ENCODE measurements at places on chromosomes 13 and 19.

DNA sequence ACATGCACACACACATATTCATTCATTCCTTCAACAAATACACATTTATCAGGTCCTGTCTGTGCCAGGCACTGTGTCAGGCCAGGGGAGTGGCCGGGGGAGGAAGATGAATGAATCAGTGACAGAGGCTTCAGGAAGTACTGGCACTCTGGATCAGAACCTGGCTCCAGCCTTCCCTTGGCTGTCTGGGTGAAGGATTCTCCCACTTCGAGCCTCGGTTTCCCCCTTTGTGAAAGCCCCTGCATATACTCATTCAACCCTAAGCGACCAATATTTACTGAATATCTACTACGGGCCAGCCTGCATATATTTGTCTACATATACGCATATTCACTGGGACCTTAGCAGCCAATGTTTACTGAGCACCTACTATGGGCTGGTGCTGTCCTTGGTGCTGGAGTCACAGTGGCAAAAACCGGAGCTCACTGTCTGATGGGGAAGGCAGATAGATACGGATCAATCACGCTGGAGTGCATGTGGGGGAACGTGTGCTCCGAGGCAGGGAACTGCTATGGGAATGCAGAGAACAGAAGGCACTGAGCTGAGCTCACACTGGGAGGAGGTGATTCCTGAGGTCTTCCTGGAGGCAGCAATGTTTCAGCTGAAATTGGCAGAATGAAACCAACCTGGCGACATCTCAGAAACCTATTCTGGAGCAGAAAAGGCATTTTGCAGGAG lies 636 bp upstream of the ZNF579 start:
- peak; percentile 21 for DNase-seq

DNA sequence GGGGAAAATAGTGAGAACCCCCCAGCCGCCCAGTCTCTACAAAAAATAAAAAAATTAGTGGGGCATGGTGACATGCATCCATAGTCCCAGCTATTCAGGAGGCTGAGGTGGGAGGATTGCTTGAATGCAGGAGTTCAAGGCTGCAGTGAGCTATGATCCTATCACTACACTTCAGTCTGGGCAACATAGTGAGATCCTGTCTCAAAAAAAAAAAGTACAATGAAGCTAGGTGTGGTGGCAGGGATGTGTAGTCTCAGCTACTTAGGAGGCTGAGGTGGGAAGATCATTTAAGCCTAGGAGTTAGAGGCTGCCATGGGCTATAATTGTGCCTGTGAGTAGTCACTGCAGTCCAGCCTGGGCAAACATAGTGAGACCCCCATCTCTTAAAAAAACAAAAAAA lies 8.9 kb downstream of the PCCA start:
- DNase-seq: no peak

GRCh38 chr19:38371081-38371480 lies 3.3 kb upstream of the PSMD8 start:
- no peak for DNase-seq

GRCh38 chr19:2944403-2944774 lies 382 bp downstream of the ZNF77 start:
- no peak for DNase-seq

DNA sequence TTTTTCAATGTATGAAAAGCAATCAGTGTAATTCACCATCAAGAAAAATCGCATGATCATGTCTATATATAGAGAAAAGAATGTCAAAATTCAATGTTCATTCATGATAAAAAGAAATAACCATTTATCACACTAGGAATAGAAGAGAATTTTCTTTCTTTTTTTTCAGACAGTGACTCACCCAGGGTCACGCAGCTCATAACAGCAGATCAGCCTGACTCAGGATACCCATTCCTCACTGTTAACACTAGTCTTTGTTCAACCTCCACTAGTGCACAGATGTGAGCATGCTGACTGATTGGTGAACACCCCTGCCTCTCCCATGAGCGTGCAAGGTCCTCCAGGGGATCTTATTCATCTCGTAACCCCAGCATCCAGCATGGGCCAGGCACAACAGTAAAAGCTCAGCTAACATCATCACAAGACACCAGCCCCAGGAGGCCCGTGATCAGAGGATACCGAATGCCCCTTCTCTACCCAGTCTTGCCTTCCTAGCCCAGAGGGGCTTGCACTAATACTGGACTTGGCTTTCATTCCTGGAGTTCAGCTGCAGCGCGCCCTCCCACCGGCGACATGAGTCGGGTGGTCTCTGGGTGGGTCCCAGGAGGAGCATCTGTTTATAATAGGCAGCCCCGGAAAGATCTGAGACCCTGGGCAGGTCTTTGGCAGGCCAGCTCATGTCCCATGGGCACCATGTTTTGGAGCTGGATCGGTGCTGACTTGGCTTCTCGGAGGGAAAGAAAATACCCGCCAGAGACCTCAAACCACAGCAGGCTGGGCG lies 539.5 kb upstream of the SLC10A2 start:
- no peak for DNase-seq

DNA sequence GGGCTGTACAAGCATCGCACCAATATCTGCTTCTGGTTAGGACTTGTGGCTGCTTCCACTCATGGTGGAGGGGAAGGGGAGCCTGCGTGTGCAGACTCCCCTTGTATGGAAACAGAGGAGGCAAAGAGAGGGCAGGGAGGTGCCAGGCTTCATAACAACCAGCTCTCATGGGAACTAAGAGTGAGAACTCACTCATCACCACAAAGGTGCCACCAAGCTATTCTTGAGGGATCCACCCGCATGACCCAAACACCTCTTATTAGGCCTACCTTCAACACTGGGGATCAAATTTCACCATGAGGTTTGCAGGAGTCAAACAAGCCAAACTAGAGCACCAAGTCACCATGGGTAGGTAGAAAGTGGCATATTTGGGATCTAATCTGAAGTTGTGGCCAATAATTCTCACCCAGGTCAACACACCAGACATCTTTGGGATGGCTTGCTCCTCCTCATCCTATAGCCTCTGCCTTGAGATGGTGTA lies 46.4 kb downstream of the RUBCNL start:
- no peak for DNase-seq

- DNase-seq: no peak
These were observed 134.7 kb upstream of the SLITRK5 start for GRCh38 chr13:87536499-87536898.

- DNase-seq: no peak
These were observed 770 bp upstream of the CAPNS1 start for GRCh38 chr19:36139120-36139472.

DNA sequence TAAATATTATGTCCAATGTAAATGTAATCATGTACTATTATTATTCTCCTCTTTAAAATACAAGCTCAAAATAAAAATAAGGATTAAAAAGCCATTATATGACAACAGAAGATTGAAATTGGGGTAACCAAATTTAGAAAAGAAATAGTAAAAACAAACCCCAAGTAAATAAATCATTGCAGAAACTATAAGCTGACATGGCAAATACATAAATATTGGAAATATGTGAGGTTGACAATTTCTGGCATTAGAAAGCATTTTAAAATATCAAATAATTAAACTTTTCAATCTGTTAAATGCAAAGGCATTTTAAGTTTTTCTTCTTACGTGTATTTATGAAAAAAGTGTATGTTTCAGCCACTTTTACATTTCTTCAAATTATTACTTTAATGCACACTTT lies 394.7 kb upstream of the DACH1 start:
- no peak for DNase-seq

DNA sequence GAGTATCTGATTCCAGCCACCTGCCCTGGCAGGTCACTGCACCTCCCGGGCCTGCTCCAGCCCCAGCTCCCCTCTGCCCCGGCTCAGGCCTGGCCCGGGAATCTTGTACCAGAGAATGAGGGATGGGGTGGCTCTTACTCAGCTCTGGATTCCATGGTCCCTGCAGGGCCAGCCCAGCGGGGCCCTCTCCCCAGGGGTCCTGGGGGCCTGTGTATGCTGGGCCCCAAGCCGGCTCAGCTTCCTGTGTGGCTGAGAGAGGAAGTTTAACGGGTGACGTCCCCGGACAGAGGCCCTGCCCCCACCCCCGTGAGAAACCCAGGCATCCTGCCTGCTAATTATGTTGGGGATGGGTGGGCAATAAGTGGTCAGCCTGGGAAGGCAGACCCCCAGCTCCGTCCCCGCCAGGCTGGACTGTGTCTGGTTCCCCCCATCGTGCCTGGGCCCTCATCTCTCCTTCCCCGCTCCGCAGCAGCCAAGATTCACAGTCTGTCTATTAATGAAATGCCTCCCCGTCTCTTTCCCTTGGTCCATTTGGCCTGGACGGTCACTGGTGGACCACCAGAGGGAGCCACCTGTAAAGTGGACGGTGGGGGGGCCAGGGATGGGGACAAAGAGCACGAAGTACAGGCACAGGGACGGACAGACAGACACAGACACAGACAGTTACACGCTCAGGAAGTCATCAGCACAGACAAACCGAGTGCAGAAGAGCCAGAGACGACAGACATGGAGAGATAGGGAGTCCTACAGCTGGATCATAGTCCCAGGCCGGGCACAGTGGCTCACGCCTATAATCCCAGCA lies at the start of gene DENND1C:
Gene DENND1C (minus strand): TSS at position 247 of the 802 bp plus-strand sequence. CDS start 92 bp downstream, at position 155.
- DNase-seq: no peak

DNA sequence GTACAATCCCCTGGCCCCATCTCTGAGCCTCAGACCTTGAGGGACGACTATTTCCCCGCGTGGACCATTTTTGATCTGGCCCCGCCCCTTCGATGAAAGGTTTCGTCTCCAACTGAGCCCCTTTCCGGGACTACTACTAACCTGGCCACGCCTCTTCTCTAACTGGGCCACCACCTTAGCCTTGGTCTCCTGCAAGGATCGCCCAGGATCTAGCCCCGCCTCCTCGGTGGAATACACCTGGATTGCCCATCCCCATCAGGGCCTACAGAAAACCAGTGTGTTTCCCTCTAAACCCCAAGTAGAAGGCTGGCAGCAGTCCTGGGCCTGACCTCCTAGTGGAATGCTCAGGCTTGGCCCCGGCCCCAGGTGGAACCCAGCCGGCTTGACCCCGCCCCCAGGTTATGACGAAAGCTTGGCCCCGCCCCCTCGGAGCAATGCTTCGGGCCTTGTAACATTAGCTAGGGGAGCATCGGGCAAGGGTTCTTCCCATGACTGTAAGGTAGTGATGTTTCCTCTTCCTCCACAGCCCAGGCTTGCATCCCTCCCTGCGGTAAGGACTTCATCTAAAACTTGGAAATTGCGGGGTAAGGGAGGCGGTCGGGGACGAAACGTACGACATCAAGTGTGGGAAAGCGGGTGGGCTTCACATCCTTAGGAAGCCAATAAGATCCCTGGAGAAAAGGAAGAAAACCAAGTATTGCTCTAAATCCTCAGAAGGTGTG lies 9.1 kb downstream of the SPACA6 start:
- peak; percentile 82 for DNase-seq

DNA sequence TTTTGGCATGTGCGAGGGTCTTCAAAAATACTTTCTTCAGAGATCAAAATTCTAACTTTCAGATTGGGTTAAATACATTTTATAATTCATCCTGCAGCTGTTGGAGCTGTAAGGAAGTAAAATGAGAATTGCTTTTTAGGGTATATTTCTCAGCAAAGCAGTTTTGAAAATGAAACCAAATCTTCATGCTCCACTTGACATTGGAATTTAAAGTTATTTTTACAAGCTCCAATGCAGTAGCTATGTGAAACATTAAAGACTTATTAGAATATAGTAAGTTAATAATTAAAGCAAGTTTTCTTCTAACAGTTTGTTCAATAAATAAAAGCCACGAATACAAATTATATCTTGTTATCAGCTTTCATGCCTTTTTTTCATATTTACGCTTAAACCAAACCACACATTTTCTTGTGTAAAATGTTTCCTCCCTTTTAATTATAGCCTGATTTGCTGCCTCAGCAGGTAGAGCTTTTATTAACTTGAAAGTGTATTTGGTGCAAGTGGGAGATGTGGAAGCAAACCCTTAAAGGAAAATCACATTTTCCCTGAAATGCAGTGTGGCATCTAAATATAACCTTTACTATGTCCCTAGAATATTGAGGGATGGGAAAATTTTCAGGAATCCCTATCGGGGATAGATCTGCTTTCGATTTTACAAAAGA lies 12.4 kb upstream of the MICU2 start:
- DNase-seq: no peak

GRCh38 chr19:1206150-1206863 lies 729 bp downstream of the STK11 start:
- DNase-seq: no peak

GRCh38 chr19:16628984-16629691 lies 1.1 kb upstream of the MED26 start:
- peak; percentile 11 for DNase-seq

DNA sequence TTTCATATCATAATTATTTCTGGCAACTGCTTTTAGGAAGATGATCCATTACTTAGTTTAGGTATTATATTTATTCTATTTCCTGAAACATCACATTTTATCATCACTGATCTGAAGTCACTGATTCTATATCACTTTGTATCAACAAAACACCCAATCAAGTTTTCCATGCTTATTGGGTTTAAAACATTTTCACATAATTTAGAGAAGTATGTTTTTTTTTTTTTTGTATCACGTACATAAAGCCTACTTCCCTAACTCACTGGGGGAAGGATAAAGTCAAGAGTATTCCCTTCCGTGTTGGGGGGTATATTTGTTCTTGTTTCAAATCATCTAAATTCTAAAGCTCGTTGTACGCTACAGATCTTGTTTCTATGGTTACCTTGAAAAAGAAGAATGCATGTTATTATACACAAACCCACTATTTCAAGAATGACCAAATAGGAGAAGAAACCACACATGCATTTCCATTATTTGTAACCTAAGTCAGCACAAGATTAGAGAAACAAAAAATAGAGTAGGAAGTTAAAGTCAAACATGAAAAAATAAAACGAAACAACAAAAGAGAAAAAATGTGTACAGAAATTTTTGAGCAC lies 637.2 kb upstream of the MIR17HG start:
- DNase-seq: no peak

DNA sequence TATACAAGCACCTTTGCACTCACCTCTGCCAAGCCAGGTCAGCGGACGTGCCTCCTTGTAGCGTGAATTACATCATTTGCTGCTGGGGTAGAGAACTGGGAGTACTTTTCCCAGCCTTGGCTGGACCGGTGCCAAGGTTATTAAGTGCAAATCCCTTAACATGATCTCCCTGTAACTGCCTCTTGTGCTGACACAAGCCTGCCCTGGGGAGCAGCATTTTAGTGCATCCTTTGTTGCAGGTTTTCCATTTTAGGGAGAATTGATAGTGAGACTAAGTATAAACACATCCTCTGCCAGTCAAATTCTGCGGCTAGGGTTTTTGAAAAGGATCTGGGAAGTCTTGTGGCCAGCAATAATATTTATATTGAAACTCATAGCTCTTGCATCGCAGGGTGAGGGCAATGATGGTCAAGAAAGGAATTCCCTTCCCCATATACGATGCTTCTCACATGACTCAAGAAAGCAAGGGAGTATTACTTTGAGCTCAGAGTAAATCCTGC lies 32.7 kb upstream of the DCLK1 start:
- peak; percentile 38 for DNase-seq

- no peak for DNase-seq
These were observed 47.7 kb upstream of the MAB21L1 start for GRCh38 chr13:35524171-35524570.

GRCh38 chr13:33106656-33107360 lies 90.6 kb downstream of the KL start:
- DNase-seq: no peak

Measured in epithelial cell of esophagus (primary cell).